ENCODE measurements at places on chromosomes 1 and 21.

DNA sequence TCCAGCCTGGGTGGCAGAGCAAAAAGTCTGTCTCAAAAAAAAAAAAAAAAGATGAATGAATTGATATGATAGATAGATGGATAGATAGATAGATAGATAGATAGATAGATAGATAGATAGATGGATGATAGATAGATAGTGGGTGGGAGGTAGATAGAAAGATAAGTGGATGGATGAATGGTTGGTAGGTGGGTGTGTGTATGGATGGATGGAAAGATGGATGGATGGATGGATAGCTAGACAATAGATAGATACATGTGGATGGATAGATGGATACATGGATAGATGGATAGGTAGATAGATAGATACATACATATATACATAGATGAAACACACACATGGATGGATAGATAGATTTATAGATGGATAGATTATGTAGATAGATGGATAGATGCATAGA is 28.5 kb downstream of the TRPM2 start:
- H3K4me3 ChIP-seq = no peak overlapping the region
- H3K36me3 ChIP-seq = peaks cover 12% of the 10 kb centered on the region
- no peaks in the 10 kb centered on the region for H3K4me1 ChIP-seq
- no peaks in the 10 kb centered on the region for H3K27me3 ChIP-seq

DNA sequence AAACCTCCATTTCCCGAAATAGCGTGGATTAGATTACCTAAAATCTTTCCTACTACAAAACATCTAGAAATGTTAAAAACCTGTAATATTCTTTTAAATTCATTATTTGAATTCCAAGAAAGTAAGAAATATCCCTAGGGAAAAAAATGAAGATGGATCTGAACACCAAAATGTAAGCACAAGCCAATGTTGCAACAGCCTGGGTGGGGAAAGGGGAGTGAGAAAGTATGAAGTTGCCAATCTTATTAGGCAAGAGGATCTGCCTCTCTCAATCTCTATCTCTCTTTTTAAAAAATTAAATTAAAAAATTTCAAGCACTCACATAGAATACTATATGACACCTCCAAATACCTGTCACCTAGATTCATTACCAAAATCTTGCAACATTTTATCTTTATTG is 74.9 kb upstream of the IRF2BP2 start:
- no peaks in the 10 kb centered on the region for H3K27me3 ChIP-seq
- DNase-seq = no peak
- no peaks in the 10 kb centered on the region for H3K4me1 ChIP-seq

DNA sequence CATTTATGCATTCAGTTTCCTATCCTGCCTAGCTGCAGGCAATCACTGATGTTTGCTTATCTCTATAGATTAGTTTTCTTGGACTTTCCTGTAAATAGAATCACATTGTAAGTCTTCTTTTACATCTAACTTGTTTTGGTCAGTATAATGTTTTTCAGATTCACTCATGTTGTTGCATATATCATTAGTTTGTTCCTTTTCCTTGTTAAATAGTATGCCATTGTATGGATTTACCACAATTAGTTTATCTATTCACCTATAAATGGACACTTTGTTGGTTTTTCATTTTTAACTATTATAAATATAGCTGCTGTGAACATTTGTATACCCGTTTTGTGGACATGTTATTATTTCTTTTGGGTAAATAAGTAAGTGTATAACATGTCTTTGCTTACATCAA is 44.2 kb upstream of the BACH1 start:
- H3K27ac ChIP-seq = no peak overlapping the region
- H3K4me3 ChIP-seq = no peak overlapping the region
- DNase-seq = no peak

DNA sequence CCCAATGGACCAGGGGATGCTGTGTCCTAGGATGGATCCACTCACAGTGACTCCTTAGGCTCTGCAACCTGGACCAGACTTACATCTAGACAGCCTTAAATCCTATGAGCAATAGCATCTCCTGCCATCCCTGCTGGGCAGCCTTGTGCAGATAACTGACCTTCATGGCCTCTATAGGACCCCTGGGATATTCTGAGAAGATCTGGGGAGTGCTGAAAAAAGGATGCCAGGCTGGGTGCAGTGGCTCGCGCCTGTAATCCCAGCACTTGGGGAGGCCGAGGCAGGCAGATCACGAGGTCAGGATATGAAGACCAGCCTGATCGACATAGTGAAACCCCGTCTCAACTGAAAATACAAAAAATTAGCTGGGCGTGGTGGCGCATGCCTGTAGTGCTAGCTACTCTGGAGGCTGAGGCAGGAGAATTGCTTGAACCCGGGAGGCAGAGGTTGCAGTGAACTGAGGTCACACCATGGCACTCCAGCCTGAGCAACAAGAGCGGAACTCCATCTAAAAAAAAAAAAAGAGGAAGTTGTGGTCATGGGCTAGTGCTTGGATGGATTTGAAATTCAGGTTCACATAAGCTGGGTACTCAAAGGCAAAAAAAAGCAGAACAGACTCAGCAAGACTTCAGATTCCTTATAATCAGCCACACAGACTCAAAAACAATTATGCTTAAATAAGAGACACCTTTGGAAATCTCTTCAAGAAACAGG is 10.9 kb upstream of the SH2D1B start:
- no peak overlapping the region for H3K27ac ChIP-seq
- no peaks in the 10 kb centered on the region for H3K36me3 ChIP-seq
- H3K4me3 ChIP-seq = no peak overlapping the region
- no peaks in the 10 kb centered on the region for H3K4me1 ChIP-seq
- no peak for DNase-seq

- H3K27me3 ChIP-seq = no peaks in the 10 kb centered on the region
- no peak overlapping the region for H3K4me3 ChIP-seq
- H3K36me3 ChIP-seq = no peaks in the 10 kb centered on the region
- H3K4me1 ChIP-seq = no peaks in the 10 kb centered on the region
- no peak for DNase-seq
These were observed 374.4 kb upstream of the PRMT6 start for GRCh38 chr1:106681939-106682522.

All from activated CD4-positive, alpha-beta memory T cell treated with anti-CD3 and anti-CD28 coated beads for 36 hours (primary cell).